ENCODE measurements at places on chromosomes 4 and X. TPM values are rescaled to one million over a fixed set of nuclear protein-coding genes. Genes with fewer than 3 reads are reported as not detected.

Gene TASL
- not detected for total RNA-seq

Gene FGFR3
- 29.0 TPM for total RNA-seq

Gene SPATA4
- total RNA-seq: 0.13 TPM

Gene MEPE
- total RNA-seq: not detected

Gene FAM53A
- total RNA-seq: 0.79 TPM

Gene F8A3
- total RNA-seq: 0.26 TPM

Gene RAB9B
- not detected for total RNA-seq

Gene PCDH11X
- total RNA-seq: not detected

Gene NDST4
- not detected for total RNA-seq

Gene ADH6
- total RNA-seq: not detected

Gene ZNF630
- total RNA-seq: 2.0 TPM

Gene RPS6KA6
- total RNA-seq: 6.0 TPM

Gene MAGEA2
- not detected for total RNA-seq

Gene SOWAHB
- total RNA-seq: 21.1 TPM

Gene MYL5
- total RNA-seq: 2.9 TPM

Gene IBSP
- total RNA-seq: not detected

Gene SLC7A11
- total RNA-seq: 126 TPM

Gene GLRA3
- not detected for total RNA-seq

Gene PABPC1L2B
- not detected for total RNA-seq

Gene CXCL3
- total RNA-seq: 0.26 TPM

Gene MFAP3L
- 5.5 TPM for total RNA-seq

Gene MMGT1
- total RNA-seq: 7.9 TPM

Gene HEPH
- total RNA-seq: under 0.01 TPM

Gene RRH
- 0.38 TPM for total RNA-seq

Gene GABRG1
- not detected for total RNA-seq

Gene TLR10
- total RNA-seq: not detected

Gene TMEM271
- total RNA-seq: not detected

Gene PDCL2
- not detected for total RNA-seq

Gene RPL36A
- 736 TPM for total RNA-seq

Gene TRAM1L1
- 0.26 TPM for total RNA-seq

Gene ARAP2
- total RNA-seq: 46.3 TPM

Gene RPA4
- 1.2 TPM for total RNA-seq

Gene PDE6B
- total RNA-seq: 0.64 TPM

Gene TFE3
- total RNA-seq: 8.7 TPM

Gene STATH
- total RNA-seq: not detected

Gene MAGEB4
- not detected for total RNA-seq

Gene MAGEB16
- not detected for total RNA-seq

Gene RNF128
- total RNA-seq: 32.1 TPM

Gene SSX4B
- not detected for total RNA-seq

Gene XAGE2
- total RNA-seq: not detected

Gene TRIM2
- total RNA-seq: 23.4 TPM

Gene CXCR3
- not detected for total RNA-seq

Gene PGRMC1
- total RNA-seq: 89.6 TPM

Gene DNAAF6
- not detected for total RNA-seq
